ENCODE measurements at places on chromosomes 7 and 10.

- DNase-seq = no peak
Measured at GRCh38 chr7:140316165-140316661, 82.1 kb downstream of the SLC37A3 start.

DNA sequence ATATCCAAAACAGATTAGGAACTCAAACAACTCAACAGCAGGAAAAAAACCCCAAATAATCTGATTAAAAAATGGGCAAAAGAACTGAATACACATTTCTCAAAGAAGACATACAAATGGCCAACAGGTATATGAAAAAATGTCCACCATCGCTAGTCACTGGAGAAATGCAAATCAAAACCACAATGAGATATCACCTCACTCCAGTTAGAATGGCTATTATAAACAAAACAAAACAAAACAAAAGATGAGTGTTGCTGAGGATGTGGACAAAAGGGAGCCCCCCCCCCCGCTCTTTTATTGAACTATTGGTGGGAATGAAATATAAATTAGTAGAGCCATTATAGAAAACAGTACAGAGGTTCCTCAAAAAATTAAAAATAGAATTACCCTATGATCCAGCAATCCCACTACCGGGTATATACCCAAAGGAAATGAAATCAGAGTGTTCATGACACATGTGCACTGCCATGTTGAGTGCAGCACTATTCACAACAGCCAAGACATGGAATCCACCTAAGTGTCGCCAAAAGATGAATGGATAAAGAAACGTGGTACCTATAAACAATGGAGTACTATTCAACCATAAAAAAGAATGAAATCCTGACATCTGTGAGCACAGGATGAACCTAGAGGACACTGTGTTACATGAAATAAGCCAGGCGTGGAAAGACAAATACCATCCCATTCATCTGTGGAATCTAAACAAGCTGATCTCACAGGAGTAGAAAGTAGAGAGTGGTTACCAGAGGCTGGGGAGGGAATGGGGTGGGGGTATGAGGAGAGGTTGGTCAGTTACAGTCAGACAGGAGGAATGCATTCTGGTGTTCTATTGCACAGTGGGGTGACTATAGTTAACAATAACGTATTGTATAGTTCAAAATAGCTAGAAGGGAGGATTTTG lies 78.1 kb upstream of the RHEB start:
- DNase-seq = no peak

DNA sequence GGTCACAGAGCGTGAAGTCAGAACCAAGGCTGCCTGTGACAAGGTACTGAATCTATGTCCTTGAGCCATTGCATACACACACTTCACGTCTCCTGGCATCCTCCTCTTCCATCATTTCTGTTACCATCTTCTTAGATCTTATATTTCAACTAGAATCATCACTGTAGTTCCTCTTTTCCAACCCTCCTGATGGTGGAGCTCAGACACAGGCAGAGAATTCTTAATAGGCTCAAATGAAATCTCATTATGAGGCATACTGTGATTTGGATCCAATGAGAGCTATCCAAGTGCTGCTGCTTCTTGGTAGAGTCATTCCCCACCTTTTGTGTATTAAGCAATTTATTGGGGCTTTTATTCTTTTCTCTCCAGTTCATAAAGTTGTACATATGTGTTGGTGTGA lies 113.2 kb downstream of the CALCR start:
- DNase-seq = no peak

- no peak for DNase-seq
Measured at GRCh38 chr10:57314046-57314445, 953.0 kb upstream of the ZWINT start.

GRCh38 chr10:73368238-73368637 lies 9.6 kb upstream of the CFAP70 start:
- no peak for DNase-seq

- no peak for DNase-seq
Measured at GRCh38 chr10:132980426-132981172, 38.2 kb upstream of the CFAP46 start.

DNA sequence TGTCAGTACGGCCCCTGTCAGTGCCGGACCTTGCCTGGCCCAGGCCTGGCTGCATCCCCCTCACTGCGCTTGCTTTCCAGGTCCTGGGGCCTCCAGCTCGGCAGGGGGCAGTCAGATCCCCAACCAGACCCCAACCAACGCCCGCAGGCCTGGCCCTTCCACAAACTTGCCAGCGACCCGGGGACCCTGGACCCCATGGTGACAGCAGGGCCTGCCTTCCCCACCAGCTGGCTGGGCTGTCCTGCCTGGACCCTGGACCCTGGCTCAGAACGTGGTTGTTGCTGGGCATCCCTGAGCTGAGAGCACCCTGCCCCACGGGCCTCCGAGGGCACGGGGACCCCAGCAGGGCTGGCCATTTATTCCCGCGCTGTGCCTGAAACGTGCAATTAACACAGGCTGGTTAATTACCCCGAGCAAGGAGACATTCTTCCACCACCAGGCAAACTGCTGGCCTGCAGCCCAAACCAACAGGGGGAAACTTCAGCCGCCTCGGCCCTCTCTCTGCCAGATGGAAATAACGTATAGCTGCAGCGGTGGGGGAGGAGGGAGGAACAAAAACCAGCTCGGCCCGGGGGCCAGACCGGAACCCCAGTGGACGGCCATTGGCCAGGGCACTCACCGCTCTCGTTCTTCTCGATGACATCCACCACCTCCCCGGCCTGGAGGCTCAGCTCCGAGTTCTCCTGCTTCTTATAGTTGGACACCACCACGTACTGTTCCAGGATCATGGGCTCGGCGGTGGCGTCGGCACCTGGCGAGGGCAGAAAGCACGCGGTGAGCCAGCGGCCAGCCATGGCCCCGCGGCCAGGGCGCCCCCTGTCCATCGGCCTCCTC lies 167.1 kb downstream of the NEURL1 start:
- no peak for DNase-seq

DNA sequence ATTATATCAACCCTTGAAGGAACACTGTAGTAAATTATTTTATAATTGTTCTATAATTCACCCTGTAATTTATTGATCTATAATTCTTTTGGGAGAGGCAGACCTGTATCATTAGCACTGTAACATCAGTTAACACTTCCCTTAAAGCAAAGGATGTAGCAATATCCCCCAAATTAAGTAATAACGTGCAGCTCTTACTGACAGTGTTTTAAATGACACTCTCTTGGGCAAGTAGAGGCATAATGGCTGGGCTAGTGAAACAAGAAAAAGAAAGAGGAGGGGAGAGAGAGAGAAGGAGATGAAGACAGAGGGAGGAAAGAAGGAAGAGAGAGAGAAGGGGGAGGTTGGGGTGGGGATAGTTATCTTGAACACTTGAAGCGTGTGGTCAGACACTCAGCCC lies 161.0 kb upstream of the RNF32 start:
- DNase-seq = no peak

DNA sequence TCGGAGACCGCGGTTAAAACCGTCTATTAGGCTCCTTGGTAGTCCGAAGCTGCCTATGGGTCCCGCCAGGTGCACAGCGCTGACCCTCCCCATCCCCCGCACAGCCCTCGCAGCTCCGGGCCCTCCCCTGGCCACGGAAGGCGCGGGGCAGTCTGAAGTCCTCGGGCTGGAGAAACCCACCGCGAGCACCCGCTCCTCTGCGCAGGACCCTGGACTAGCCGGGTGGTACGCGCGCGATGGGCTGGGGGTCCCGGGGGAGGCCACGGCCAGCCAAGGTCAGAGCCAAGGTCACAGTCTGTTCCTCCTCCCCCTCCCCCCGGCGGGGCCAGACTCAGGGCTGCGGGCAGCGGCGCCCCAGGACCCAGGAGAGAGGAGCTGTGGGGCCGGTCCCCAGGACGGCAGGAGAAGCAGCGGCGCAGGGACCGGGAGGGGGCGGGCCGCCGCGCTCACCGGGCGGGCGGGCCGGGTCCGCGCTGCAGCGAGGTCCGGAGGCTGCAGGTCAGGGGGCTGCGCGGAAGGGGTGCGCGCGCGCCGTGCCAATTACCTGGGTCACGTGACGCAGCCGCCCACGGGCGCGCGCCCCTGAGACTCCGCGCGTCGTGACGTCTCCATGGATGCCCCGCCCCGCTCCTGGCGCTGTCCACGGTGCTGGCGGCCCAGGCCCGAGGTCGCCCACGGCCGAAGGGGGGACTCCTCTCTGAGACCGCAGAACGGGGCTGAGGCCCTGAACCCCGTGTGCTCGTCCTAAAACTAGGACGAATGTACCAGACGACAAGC lies at the start of gene OGDHL:
OGDHL (minus strand) TSS at position 535 of the 777 bp plus-strand sequence. CDS start 3,731 bp downstream, outside the sequence.
- no peak for DNase-seq

DNA sequence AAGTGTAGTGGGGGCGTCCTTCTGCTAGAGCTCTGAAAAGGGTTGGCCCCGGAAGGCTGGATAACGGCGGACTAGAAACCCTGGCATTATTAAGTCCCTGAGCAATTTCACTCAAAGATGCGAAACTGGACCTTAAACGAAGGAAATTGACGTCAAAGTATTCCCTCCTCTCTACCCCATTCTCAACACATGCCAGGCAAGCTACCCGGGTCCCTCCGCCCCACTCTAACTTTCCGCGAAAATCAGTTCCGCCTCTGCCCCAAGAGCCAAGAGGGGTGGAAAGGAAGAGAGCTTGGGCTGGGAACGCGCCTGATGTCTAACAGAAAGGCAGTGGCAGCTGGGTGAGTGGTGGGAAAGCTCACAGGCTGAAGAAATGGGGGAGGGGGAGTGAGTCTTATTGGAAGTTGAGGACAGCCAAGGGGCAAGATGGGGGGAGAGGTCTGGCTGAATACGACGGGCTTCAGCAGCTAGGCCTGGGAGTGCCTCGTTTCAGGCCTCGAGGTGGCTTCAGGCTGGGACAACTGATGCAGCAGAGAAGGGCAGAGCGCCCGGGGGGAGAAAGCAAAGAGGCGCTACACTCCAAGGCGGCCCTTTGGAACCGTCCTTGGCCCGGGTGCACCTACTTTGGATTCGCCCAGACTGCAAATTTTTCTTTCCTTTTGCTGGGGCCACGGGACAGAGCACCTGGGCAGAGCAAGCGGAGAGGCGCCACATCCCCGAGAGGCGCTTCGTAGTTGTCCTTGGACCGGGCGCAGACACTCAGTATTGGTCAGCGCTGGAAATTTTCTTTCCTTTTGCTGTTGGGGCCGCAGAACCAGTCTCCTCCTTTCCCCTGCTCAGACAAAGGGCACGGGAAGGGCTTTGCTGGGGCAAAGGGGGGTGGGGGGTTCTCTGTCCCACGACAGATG lies 2.0 kb upstream of the FEZF1 start:
- no peak for DNase-seq

GRCh38 chr10:44180321-44181168 lies 204.4 kb downstream of the CXCL12 start:
- DNase-seq = no peak

- DNase-seq = no peak
Measured at GRCh38 chr10:86963341-86963919, 4.9 kb upstream of the ADIRF start.

DNA sequence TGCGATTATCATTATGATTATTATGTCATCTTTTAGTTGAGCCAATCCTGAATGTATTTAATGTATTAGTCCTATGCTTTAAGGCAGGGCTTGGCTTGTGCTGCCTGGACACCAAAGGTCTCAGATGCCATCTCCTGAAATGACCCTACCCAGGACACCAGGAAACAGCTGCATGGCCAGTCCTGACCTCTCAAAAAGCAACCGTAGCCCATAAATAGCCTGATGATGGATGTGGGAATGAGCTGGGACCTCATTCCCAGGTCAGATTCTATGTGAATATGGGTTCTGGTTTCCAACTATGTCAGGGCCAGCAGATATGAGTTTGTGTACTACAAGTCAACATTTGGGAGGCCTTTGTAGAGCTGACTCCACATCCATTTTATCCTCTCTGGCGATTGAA lies 438.4 kb downstream of the NRG3 start:
- no peak for DNase-seq

DNA sequence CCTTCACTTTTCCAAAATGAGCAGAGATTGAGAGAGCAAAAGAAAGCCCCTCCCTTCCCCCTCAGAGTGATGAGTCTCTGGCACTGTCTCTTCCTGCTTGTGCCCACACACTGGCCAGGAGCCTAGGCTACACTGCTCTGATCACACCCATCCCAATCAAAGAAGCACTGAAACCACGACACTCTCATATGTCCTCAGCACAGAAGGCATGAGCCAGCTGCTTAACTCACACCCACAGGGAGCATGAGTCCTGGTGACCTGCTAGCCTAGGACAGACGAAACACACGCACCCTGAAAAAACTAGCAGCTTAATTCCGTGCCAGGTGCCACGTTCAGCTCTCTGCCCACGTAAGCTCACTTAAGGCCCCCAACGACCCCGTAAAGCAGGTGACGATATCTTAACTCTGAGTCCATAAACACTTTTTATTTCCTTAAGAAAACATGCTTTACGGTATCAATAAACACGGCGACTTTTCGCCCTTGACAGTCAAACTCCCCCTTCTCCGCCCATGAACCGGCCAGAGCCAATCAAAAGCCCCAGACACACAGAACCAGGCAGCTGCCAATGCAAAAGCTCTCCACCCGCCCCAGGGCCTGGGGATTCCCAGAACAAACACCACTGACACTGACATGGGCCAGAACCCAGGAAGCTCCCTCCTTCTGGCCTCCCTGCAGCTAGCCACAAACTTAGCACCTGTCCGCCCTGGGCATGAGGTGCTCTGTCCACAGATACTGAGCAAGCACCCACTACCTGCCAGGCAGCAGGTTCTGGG lies 69.0 kb downstream of the TNRC18 start:
- no peak for DNase-seq

DNA sequence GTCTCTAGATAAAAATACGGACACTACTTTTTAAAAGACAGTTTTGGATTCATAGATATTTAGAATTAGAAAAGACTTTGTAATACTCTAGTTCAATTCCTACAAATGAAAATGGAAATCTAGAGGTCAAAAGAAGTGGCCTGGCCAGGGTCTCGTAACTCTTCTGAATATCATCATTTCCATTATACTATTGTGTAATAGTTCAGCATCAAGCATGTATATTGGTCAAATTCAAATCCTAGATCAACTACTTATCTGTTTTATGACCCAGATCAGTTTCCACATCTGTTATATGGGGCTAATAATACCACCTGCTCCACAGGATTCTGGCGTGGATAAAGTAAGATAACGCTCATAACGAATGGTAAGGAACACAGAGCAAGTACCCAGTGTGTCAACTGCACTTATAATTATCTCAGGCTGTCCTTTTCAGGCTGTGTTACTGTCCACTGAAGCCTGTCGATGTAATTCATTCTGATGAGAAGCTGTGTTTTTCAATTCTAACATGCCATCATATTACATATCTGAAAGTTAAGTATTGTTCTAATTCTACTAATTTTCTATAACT lies 54.3 kb downstream of the ARHGAP21 start:
- no peak for DNase-seq

DNA sequence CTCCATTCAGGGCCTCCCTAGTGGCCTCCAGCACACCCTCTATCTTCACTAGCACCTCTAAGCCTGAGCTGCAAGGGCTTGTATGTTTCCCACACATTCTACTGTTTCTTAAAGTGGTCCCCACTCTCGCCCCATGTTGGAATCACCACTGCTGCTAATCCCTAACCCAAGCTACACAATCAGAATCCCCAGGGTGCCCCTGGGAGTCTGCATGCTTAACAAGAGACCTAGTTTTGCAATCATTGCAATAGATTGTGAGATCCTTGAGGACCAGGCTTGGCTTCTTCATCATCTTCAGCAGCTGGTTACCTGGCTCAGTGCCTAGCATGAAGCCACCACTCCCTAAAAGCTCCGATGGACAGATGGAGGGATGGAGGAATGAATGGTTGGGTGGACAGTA lies 113.9 kb downstream of the MYOF start:
- DNase-seq = no peak

Measured in stimulated activated CD8-positive, alpha-beta memory T cell treated with anti-CD3 and anti-CD28 coated beads, Interleukin-12 subunit alpha, Interleukin-12 subunit beta, amount 100 ng/mL, for 1 hour (primary cell).